ENCODE measurements at places on chromosomes 11 and 22. TPM values are rescaled to one million over a fixed set of nuclear protein-coding genes. Genes with fewer than 3 reads are reported as not detected.
A peak's percentile ranks its signal among the peaks of the same experiment; 100 is the strongest.

The DUSP8 gene
- 5.9 TPM for total RNA-seq

The CD3D gene
- total RNA-seq: 57.5 TPM

The LRRC74B gene
- not detected for total RNA-seq

The SMTNL1 gene
- total RNA-seq: not detected

The SLC15A3 gene
- 90.1 TPM for total RNA-seq

The PRG2 gene
- 5.3 TPM for total RNA-seq

The BTG4 gene
- total RNA-seq: not detected

The SCUBE1 gene
- total RNA-seq: 40.0 TPM

The MMP13 gene
- not detected for total RNA-seq

The TIGD3 gene
- total RNA-seq: 0.80 TPM

The PKDREJ gene
- total RNA-seq: not detected

The XPNPEP3 gene
- total RNA-seq: 12.2 TPM

- DNase-seq: peak; percentile 67
Observed at GRCh38 chr22:21928048-21928447, 24.6 kb downstream of the PPM1F start.

- no peak for DNase-seq
Observed at GRCh38 chr11:121127809-121128208, 26.8 kb downstream of the TECTA start.

GRCh38 chr11:48210052-48210451 is 6.6 kb upstream of the OR4B1 start:
- no peak for DNase-seq

DNA sequence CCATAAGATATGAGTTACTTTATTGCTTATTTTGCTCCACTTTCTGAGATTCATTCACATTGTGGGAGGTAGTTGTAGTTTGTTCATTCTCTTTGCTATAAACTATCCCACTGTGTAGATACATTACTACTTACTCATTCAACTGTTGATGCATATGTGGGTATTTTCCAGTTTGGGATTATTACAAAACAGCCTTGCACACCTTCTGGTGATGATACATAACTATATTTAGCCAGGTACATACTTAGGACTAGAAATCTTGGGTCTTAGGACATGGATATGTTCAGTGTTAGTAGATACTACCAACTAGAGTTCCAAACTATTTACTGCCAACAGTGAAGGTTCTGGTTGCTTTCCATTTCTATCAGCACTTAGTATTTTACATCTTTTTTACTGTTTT is 37.8 kb downstream of the BTG4 start:
- no peak for DNase-seq

- DNase-seq: no peak
Observed at GRCh38 chr11:119417726-119418540, 5.0 kb downstream of the THY1 start.

- DNase-seq: peak; percentile 96
Observed at GRCh38 chr11:68036717-68037239, 2.0 kb upstream of the TCIRG1 start.

DNA sequence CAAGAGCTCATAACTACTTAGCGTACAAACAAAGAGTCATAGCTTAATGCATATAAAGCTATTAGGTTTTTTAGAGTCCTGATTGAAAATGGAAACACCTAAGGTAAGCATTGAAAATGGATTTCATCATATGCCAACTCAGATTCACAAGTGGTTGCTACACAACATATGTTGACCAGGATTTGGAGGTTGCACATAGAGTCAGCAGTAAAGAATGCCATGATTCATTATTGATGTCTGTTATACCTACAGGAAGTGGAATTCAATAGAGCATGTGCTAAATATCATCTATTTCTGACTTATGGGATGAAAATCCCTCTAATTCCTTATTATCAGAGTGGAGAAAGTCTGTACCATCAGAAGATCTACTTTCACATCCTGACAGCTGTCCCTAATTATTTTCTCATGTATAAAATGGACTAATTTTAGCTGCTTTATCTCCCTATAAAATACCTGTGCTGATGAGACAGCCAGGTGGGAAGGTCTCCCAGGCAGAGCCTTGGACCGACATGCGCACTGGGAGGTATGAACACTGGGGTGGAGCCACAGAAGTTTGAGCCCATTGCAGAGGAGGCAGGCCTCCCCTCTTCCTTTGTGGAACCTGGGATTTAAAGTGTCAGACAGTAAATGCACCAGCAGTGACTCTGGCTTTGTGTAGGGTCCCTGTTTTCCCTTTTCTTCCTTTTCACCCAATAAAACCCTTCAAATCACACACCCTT is 204.2 kb downstream of the AASDHPPT start:
- DNase-seq: no peak

DNA sequence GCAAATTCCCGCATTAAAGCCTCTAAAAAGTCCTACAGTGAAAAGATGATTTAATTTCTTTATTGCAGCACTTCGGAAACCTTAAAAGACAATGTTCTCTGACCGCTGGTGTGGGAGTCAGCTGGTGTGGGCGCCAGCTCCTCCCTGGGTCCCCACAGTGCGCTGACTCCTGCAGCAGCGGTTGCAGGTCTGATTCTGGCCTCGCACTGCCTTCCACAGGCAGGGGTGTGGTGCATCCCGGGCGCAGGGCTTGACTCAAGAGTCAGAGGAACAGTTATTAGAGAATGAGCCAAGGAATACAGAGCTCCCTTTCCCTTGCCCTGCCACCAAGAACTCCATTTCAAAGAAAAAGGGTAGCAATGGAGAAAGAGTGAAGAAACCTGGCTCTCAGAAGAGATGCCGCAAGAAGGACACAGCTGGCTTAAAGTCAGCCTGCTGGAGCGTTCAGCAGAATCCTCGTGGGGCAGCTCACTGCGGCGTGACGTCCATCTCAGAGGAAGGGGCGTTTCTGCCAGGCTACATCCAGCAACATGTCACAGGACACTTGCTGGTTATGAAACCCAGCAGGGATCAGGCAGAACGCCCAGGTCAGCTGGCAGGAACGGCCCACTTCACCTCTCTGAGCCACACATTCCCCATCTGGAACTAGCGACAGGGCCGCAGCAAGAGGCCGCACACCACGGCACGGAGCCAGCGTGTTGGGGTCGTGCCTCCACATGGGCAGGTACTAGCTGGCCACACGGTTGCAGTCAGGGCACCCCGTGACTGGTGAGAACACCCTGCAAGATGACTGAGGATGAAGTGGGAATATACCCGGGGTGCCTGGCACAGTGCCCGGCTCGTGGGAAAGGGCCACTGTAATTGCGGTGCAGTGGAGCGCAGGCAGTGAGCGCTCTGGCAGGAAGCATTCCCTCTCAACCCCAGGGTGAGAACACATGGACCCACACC is 18.1 kb upstream of the EFCAB6 start:
- DNase-seq: peak; percentile 56

- DNase-seq: no peak
Observed at GRCh38 chr11:73200256-73200655, 17.8 kb upstream of the P2RY2 start.

DNA sequence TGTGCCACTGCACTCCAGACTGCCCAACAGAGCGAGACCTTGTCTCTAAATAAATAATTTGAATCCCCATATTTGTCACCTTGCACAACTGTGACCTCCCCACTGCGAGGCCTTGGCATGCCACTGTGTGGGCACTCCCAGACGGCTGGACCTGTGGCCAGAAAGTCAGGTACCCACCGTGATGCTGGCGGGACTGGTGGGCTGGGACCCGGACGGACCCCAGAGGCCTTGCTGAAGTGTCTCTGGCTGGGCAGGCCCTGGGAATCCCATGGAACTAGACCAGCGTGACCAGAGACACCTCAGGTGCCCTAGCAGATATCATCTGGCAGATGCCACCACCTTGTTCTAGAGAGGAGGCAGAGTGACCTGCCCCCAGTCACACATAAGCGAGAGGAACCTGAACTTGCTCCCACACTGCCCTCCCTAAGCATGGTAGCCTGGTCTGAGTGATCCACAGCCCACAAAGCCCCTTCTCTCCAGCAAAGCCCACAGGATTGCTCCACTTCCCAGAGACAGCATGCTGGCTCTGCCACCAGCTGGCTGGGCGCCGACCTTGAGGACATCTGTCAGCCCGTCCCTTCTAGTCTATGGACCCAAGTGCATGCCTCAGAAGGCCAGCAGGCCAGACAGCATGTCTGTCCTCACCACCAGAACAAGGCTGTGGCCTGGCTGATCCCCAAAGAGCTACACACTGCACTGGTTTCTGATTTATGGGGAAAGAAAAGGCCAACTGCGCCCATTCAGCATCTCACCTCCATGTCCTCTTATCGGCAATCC is 9.5 kb downstream of the MACROD1 start:
- DNase-seq: peak; percentile 68

GRCh38 chr22:49440931-49441330 is 386.7 kb downstream of the BRD1 start:
- no peak for DNase-seq

- DNase-seq: peak; percentile 93
Observed at GRCh38 chr22:23385678-23386631, 194.1 kb downstream of the IGLL1 start.

DNA sequence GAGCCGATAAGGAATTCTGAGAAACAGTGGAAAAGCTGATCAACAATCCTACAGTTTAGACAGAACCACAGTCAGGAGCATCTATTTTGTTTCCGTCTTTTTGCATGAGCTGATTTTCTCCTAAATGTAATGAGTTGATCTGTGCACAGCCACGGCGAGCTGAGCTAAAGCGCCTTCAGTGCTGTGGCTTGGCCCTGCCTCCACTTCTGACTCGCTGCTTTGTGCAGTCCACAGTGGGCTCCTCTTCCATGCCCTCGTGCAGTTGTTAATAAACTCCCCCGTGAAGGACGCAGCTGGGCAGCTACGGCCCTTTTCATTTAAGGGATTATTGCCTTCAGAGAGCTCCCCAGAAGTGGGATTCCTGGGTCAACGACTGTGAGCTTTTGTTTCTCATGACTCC is 39.4 kb downstream of the SCUBE1 start:
- DNase-seq: no peak

DNA sequence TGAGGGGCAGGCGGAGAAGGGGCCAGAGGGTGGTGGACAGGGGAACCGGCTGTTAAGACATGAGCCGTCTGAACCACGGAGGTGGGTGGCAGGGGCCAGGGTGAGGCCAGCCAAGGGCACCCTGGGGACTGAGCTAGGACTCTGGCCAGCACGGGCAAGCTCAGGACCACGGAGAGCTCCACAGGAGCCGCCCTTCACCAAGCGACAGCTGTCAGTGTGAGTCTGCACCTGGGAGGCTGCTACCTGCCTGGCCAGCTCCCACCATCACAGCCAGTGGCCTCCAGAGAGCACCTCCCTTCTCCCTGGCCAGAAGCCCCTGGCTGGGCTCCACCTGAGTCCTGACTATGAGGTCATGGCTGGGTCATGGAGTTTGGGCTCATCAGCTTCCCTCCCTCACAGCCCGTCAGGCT is 21.6 kb downstream of the MGAT3 start:
- DNase-seq: no peak

DNA sequence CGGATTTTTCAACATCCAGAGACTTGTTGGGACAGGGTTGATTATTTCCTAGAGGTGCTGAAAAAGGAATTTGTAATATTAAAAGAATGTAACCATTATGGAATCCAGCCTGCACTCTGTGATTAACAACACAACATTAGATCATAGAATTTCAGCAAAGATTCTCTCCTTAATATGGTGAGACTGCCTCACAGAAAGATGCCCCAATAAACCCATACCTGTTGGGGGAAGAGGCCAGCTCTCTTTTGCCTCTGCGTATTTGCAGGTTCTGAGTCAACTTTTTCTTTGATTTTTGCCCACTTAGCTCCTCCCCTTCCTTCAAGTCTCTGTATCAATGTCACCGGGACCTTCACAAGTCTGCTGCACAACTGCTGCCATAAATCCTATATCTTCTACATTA is 12.4 kb upstream of the MTMR3 start:
- DNase-seq: no peak

DNA sequence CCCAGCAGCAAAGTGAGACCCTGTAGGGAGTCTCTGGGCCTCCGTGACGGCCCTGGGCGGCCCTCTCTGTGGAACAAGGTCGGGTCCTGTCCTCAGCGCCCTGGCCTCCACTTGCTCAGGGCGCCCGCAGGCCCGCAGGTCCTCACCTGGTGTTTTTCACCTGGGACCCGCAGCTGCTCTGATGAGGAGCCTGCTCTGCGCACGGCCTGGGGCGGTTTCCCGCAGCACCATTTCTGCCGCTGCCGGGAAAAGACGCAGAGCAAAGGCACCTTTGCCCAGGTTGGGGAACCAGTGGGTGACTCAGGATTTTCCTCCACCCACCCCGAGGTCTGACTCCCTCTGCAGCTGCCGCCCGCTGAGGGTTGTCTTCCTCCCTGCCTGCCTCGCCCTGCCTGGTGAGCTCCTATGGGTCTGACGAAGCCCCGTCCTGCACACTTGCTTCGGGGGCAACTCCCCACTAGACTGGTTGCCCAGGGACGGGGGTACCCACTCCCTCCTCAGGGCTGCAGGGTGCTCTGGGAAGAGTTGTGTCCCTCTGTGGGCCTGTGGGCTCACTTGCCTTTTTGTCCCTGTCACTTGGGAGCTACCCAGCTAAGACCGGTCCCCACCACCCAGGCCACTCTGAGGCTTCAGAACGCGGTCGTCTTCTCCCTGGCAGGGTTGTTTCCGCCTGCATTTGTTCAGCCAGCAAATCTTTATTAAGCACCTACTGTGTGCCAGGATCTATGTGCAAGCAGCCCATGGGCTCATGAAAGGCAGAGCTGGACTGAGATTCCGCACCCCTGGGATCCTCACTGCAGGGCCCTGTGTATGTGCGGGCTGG is 89.5 kb downstream of the KCNQ1 start:
- DNase-seq: peak; percentile 74

DNA sequence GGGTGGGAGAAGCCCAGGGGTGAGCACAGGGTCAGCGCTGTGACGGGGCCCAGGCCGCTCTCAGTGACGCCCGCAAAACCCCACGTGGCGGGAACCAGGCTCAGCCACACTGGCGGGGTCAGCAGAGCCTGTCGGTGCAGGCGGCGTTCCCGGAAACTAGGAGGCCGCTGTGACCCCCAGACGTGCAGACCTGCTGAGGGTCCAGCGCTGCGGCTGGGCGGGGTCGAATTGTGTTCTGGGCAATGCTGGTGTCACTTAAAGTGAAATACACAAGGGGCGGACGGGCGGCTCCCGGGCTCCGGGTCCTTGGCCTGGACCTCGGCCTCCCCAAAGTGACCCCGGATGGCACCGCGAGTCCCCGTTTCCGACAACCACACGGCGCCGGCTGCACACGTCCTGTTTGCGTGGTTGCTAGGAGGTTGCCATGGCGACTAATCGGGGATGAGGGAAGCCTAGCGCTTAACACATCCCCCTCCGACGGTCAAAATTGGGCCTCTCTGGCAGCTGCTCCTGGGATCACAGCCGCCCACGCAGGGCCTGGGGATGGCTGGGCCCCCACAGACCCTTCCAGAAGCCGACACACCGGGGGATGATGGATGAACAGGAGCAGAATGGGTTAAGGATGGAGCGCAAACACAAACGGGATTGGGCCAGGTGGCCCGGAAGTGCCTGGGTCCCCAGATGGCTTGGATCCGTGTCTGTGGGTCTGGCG is 81.7 kb upstream of the PRR5 start:
- DNase-seq: peak; percentile 92

- peak; percentile 81 for DNase-seq
Observed at GRCh38 chr11:77821349-77821851, 456 bp downstream of the AAMDC start.

GRCh38 chr22:50141462-50141861 is 29.1 kb upstream of the PANX2 start:
- DNase-seq: no peak

GRCh38 chr11:45233121-45233803 is 52.9 kb downstream of the SYT13 start:
- peak; percentile 85 for DNase-seq

Measured in spleen (tissue), 13 donors.